Purkinje cell (primary cell): ENCODE measurements at places on chromosomes 3 and 15. TPM values are rescaled to one million over a fixed set of nuclear protein-coding genes. Genes with fewer than 3 reads are reported as not detected.

Gene MAN2A2
- 11.1 and 42.8 TPM in 2 replicates for polyA plus RNA-seq

Gene P2RY1
- 6.2 and 11.5 TPM in 2 replicates for polyA plus RNA-seq

Gene ERC2
- 11.0 and 24.8 TPM in 2 replicates for polyA plus RNA-seq

Gene C2CD4B
- polyA plus RNA-seq = 0.29 TPM in 1 of 2 replicates, not detected in the other

Gene DPH6
- polyA plus RNA-seq = 13.8 and 48.5 TPM in 2 replicates

Gene ARPP19
- 341 and 650 TPM in 2 replicates for polyA plus RNA-seq

Gene XCR1
- polyA plus RNA-seq = not detected in 2 replicates

Gene ALDH1A2
- polyA plus RNA-seq = 3.2 TPM in 1 of 2 replicates, not detected in the other
